Kidney epithelial cell (primary cell): ENCODE measurements at places on chromosomes 4 and X. TPM values are rescaled to one million over a fixed set of nuclear protein-coding genes. Genes with fewer than 3 reads are reported as not detected.

GRCh38 chr4:67091673-67092072 lies 453.6 kb downstream of the CENPC start:
- no peak for DNase-seq

DNA sequence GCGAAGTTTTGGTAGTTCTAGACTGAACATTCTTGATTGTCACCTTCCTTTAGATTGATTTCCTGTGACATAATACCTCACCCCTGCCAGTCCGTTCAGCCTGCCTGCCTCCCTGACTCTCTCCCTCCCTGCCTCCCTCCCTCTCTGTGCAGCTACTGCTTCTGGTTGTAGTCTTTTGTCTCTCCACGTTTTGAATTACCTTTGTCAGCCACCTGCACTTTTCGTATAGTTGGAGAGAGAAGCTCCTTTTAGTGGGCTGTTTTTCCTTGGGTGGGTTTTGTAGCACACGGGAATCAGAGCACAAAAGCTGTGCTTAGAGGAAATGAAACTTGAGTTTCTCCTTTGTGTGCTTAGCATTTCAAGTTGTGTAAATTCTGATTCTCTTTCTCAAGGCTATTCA lies 32.6 kb upstream of the MSMO1 start:
- no peak for DNase-seq

GRCh38 chr4:88251924-88252323 lies 32.4 kb downstream of the PPM1K start:
- DNase-seq = no peak

The TXK gene
- 0.48 and 0.67 TPM in 2 replicates for total RNA-seq

The PCDH7 gene
- total RNA-seq = 8.2 and 9.7 TPM in 2 replicates
